ENCODE measurements at places on chromosomes 16 and 17. TPM values are rescaled to one million over a fixed set of nuclear protein-coding genes. Genes with fewer than 3 reads are reported as not detected.

- H3K27me3 ChIP-seq: no peaks in the 10 kb centered on the region
- peaks cover 42% of the 10 kb centered on the region for H3K36me3 ChIP-seq
- H3K4me1 ChIP-seq: peaks cover 9% of the 10 kb centered on the region
- no peak overlapping the region for H3K4me3 ChIP-seq
- DNase-seq: no peak
Measured at GRCh38 chr16:67068212-67068753, 39.3 kb downstream of the CBFB start.

DNA sequence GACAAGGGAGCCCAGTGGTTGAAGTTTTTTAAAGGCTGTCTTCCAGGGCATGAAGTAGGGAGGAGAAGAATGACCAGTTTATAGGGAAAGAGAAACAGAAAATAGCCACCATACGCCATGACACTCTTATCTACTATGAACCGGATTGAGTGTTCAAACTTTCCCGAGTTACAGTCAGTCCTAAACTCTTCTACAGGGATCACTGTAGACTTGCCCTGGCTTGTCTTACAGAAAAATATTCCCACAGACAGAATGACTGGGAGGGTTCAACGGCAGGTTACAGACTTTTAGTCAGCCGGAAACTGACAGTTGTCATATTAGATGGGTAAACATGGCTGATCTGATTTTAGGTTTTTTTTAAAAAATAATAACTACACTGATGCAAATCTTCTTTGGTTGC, 662.5 kb upstream of the SOX9 start:
- no peaks in the 10 kb centered on the region for H3K27me3 ChIP-seq
- H3K36me3 ChIP-seq: no peaks in the 10 kb centered on the region
- no peak for DNase-seq
- H3K27ac ChIP-seq: no peak overlapping the region
- no peak overlapping the region for H3K4me3 ChIP-seq
- H3K4me1 ChIP-seq: no peaks in the 10 kb centered on the region

DNA sequence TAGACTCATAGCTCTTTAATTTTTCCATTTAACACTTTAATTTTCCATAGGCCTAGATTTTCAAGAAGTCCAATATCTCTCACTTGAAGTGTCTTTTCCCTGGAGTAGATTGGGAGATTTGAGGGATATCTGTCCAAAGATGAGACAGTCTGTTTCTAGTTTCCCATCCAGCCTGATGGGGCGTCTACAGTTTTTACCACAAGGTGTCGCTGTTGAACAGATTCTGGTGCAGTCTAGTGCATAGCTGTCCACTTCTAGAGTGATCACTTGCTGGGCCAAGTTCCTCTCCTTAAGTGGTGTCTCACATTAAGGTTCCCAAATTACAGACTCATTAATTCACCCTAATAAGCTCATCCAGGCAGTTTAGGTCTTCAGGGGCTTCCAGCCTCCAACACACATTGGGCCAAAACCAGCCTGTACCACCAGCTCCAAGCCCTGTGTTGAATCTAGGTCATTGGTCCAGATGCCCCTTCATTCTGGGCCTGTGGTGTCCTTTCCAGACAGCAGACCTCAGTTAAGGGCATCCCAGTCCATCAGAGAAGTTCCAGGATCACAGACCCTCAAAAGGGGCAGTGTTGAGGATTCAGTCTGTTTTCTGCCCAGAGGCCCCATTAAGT, 9.4 kb downstream of the SNX20 start:
- H3K27ac ChIP-seq: peak overlapping the region; percentile 51
- peaks cover 84% of the 10 kb centered on the region for H3K36me3 ChIP-seq
- no peaks in the 10 kb centered on the region for H3K27me3 ChIP-seq
- H3K4me3 ChIP-seq: no peak overlapping the region
- peaks cover 46% of the 10 kb centered on the region for H3K4me1 ChIP-seq

- no peak overlapping the region for H3K4me3 ChIP-seq
- no peak for DNase-seq
- peaks cover 4% of the 10 kb centered on the region for H3K27me3 ChIP-seq
- no peaks in the 10 kb centered on the region for H3K36me3 ChIP-seq
- H3K27ac ChIP-seq: no peak overlapping the region
- no peaks in the 10 kb centered on the region for H3K4me1 ChIP-seq
Measured at GRCh38 chr16:86919078-86919477, 340.7 kb downstream of the FOXL1 start.

DNA sequence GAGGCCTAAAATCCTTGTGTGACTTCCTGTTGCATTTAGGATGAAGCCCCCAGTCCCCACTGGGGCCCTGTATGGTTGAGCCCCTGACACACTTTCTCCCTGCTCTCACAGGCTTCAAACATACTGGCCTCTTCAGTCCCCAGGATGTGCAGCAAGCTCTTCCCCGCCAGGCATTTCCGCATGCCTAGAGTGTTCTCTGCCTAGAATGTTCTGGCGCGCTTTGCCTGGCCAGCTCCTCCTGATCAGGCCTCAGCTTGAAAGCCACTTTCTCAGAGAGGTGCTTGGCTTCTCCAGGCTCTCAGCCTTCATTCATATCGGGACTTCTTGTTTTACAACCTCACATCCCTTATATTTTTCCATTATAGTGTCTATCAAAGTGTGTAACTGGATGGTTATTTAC, 123.7 kb downstream of the SPACA3 start:
- H3K4me1 ChIP-seq: no peaks in the 10 kb centered on the region
- no peaks in the 10 kb centered on the region for H3K36me3 ChIP-seq
- no peak overlapping the region for H3K4me3 ChIP-seq

- no peaks in the 10 kb centered on the region for H3K4me1 ChIP-seq
- no peaks in the 10 kb centered on the region for H3K36me3 ChIP-seq
- H3K4me3 ChIP-seq: no peak overlapping the region
- DNase-seq: no peak
Measured at GRCh38 chr16:48501516-48502377, 108.2 kb downstream of the N4BP1 start.

DNA sequence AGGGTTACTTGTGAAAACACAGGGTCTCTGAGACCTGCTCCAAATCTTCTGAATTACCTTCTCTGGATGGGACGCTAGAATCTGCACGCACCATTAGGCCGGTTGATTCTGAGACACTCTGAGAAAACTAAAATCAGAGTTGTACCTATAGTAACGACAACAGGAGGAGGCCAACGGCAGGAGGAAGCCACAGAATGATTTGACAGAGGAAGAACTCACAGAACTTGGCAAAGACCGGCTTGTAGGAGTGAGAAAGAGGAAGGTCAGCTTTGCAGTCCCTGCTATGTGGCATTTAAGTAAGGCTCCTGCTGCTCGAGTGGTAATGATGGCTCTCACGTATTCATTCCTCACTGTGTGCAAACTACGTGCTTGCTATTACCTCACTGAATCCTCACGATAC, 483.0 kb downstream of the TMEM114 start:
- no peaks in the 10 kb centered on the region for H3K4me1 ChIP-seq
- DNase-seq: no peak
- H3K27ac ChIP-seq: no peak overlapping the region
- no peaks in the 10 kb centered on the region for H3K36me3 ChIP-seq
- no peak overlapping the region for H3K4me3 ChIP-seq

The P3H4 gene
- 2.4 TPM for total RNA-seq

Measured in activated CD4-positive, alpha-beta T cell treated with anti-CD3 and anti-CD28 coated beads, Interleukin-2, amount 10 ng/mL, durations not matched to agents 7 days and 5 days (primary cell).